ENCODE measurements at places on chromosomes 16 and 17.

- DNase-seq: no peak
These were observed 19.4 kb downstream of the MYH10 start for GRCh38 chr17:8611137-8611536.

DNA sequence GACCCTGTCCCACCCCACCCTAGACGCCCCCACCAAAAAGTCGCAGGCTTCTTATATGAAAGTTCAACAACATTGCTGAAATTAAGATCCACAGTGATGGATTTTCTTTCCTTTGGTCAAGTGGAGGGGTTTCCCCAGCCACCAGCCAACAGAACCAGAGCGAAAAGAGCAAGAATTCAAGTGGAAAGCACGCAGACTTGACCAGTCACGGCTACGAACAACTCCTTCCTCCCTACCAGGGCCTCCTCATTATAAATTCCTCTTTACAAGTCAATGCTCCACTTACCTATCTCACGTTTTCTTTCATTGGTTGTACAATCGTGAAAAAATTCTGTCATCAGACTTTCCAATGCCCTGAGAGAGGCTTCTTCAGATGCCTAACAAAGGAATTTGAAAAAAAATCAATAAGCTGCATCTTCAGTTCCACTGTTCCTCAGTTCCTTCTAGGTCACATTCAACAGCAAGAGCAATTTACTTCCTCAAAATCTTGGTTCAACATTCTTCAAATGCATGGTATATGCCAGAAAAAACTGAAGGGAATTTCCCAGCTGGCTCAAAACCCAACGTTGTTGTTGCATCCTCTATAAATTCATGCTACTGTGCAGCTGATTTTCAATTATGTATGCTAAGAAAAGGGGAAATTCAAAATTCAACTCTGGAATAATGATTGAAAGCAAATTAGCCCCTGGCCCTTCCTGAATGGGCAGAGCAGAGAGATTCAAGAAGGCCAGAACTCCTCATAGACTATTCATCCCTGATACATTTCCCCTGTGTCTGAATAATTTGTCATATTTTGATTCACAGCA is 30.9 kb downstream of the XPO6 start:
- no peak for DNase-seq

DNA sequence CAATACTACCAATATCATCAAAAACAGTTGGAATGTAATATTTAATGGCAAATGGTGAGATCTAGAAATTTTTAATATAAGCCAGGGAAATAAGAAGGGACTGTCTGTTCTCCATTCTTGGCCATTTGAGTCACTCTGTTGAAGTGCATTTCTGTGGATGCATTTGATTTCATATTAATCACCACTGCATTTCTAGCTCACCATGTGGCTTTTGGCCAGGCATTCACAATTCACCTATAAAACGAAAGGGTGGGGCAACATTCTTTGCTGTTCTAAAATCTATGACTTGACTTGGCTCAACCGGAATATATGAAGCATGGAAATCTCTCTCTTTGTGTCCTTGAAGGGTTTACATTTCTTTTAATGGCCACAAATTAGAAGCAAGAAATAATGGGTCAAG is 483.0 kb downstream of the SLC39A11 start:
- DNase-seq: no peak

DNA sequence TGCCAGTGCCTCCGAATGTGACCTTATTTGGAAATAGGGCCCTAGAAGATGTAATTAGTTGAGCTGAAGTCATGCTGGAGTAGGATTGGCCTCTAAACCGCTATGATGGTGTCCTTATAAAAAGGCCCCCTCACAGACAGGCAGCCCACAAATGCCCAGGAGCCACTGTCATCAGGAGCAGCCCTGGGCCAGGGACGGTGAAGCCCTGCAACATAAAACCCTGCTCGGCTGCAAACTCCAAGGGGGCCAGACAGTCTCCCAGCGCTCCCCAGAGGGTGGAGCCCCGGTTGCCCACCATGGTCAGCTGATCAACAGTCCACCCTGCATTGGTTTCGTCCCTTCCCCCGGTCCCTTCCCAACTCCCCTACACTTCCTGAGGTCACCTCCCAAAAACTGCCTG is 351.7 kb downstream of the FOXL1 start:
- DNase-seq: no peak

GRCh38 chr16:66365651-66366050 is 840 bp upstream of the CDH5 start:
- DNase-seq: no peak
